Stimulated activated CD4-positive, alpha-beta T cell treated with anti-CD3 and anti-CD28 coated beads, Interleukin-15, amount 100 ng/mL, for 1 hour (primary cell): ENCODE measurements at places on chromosomes 2 and 18.

- DNase-seq = no peak
Measured at GRCh38 chr2:216328347-216328746, 43.9 kb downstream of the MARCHF4 start.

GRCh38 chr2:101985101-101985792 is 6.5 kb upstream of the IL1R2 start:
- DNase-seq = no peak

DNA sequence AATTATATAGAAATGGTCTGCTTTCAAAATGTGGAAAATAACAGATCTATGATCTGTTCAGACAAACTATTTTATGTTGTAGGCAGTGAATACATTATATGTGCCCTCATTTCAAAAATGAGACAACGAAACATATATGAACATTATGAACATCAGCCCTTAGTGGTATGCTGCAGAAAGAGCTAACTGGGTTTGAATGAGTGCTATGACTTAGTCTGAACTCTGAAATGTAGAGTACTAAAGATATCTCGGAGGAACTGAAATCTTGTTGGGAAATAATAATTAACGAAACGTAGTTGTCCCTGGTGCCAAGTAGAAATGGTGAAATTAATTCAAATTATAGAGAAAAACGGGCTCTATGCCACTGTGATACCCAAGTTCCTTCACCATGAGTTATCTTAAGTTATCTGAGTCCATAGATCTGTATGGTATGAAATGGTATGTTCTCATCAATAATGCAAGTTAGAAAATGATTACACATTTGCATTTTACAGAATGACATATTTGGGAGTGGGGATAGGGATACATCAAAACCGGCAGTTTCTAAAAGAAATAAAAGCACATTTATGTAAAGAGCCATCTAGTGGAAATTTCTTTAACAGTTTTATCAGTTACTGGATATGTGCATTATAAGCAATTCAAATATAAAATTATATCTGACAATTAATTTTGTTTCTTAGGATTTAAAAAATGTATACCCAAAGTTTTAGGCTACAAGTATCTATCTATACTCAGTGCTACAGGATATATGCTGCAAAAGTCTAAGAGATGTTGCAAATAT is 26.7 kb downstream of the STARD6 start:
- no peak for DNase-seq

- DNase-seq = no peak
Measured at GRCh38 chr2:203059567-203060240, 45.0 kb downstream of the NBEAL1 start.

DNA sequence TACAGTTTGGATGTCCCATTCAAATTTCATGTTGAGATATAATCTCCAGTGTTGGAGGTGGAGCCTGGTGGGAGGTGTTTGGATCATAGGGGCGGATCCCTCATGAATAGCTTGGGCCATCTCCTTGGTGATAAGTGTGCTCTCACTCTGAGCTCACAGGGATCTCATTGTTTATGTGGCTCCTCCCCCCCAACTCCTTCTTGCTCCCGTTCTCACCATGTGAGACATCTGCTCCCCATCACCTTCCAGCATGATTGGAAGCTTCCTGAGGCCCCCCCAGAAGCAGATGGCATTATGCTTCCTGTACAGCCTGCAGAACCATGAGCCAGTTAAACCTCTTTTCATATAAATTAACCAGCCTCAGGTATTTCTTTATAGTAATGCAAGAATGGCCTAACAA is 3.0 kb upstream of the INPP1 start:
- DNase-seq = no peak
